ENCODE measurements at places on chromosomes 7 and 10.

DNA sequence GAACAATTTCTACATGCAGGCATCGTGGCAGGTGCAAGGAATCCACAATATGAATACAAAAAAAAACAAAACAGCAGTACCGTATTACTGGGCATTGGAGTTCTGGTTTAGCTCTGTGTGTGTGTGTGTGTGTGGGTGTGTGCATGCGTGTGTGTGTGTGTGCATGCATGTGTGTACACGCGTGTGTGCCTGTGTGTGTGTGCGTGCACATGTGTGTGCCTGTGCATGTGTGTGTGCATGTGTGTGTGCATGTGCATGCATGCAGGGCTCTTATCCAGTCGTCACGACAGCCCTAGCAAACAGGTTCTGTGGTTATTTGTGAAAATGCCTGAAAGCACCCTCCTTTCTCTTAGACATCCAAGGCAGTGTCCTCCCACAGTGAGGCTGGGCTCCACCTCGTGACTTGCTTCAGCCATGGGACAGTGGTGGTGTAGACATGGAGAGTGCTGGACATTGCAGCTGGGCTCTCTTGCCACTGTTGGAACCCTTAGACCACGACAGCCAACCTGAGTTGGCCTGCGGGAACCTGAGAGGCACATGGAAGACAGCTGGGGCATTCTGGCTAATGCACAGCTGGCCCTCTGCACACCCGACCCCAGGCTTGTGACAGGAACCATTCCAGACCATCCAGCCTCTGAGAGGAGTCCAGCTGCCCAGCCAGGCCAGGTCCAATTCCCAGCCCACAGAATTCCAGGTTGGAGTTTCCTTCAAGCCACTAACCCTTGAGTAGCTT, 173.4 kb upstream of the SHH start:
- no peak for DNase-seq

DNA sequence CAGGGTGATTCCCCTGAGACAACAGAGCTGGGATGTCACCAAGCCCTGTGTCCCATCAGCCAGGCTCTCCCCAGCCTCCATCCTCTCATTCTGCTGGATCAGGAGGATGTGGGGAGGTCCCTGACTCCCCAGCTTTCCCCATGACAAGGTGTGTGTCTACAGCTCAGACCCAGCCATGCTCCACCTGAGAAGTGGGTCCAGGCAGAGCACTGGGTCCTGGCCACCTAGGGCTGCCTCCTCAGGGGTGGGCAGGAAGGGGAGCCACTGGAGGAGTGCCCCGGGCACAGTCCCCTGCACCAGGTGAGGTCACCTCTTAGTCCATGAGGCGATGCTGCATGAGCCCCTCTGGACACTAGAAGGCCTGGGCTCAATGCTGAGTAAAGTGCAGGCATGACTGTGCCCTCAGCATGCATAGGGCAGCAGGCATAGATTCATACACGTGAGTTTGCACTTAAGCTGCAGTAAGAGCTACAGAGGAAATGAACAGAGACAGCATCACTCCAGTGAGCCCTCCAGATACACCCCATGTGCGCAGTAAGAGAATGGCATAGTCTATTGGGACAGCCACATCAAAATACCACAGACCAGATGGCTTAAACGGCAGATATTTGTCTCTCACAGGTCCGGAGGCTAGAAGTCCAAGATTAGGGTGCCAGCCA, 48.3 kb downstream of the ALOX5 start:
- DNase-seq: no peak

DNA sequence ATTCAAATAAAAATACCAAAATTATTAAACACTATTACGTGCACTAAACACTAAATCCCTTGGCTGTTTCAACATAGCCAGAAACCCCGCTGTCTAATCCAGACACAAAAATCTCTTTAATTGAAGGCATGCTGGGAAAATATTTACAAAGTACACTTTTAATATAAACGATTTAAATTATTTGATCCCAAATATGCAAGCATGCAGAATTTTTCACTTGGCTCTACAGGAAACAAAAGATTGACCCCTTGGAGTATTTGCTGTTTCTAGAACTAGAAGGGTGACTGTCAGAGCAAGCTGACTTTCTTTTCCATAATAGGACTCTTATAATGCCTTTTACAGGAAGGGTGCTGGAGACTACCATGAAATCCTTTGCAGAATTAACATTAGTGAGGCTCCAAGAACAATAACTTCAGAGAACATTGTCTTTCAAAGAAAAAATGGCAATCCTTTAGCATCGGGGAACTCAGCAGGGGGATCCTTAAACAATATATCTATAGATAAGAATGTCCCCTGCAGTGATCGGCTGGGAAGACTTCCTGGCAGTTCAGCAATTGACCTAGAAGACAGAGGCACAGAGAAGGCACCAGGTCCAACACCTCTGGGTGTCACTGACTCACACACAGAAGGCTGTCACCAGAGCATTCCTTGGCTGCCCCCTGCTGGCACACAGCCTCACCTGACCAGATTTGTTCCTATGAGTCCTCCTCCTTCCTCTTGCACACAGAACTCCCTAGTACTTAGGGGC, 55.8 kb upstream of the MRLN start:
- DNase-seq: peak; percentile 18

DNA sequence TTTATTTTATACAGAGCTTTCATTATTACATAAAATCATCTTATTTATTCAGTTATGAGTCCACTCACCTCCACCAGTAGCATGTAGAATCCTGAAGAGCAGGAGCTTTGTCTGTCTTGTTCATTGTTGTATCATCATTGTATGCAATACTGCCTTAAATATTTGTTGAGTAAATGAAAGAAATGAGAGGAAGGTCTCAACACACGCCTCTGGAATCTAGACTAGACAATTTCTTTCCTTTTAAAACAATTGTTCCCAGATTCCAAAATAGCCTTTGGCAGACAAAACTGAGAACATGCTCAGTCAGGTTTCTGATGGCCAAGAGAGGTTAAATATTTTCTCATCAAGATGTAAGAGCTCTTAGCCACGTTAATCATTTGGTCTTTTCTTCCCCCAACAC, 173.1 kb upstream of the AGR3 start:
- DNase-seq: no peak

GRCh38 chr10:47020471-47020870, 109.2 kb downstream of the PTPN20 start:
- no peak for DNase-seq

DNA sequence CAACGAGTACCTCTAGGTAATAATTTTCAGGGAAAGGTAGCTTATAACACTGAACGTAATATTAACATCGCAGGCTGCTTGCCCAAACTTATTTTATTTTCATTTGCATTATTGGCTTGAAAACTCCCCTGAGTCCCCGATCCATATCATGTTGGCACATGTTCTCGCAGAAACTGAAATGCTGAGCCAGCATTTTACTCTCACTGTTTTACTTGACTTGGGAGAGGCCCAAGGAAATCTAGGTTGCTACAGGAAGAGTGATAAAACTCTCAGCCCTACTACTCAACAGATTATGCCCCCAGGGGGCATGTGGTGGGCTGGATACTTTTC, 183.5 kb upstream of the HABP2 start:
- no peak for DNase-seq

GRCh38 chr7:25118048-25118753, 6.9 kb downstream of the CYCS start:
- DNase-seq: no peak

DNA sequence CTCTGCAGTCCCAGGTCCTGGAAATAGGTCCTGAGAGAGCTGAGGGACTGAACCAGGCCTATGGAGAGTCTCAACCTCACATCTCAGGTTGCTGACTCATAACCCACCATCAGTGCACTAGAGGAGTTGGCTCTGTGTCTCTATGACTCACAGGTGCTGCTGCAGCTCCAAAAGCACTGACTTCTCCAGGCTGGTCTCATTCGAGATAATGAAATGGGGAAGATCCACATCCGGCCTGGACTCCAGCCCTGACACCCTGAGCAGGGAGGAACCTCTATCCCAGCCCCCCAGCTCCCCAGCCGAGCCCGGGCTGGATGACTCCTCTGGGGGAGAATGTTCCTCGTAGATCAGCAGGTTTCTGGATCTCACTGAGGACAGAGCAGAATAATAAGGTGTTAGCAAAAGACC, 35.5 kb upstream of the DGKI start:
- DNase-seq: no peak

- DNase-seq: no peak
These were observed 165.4 kb downstream of the ST7 start for GRCh38 chr7:117118579-117119180.

DNA sequence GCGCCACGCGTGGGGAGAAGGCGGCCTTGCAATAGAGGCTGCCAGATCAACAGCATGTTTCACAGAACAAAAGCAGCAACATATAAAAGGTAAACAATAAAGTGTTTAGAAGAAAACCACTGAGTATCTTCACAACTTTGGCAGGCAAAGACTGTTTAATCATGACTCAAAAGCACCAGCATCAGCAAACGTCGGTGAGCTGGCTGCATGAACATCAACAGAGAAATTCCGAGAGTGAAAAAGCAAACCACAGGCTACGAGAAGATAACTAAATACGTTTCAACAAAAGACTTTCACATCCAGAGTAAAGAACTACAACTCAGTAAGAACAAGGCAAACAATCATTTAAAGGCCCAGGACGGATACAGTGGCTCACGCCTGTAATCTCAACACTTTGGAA, 172.0 kb downstream of the MAD1L1 start:
- DNase-seq: no peak

- DNase-seq: no peak
These were observed 79.4 kb upstream of the ARID5B start for GRCh38 chr10:61822096-61822495.

DNA sequence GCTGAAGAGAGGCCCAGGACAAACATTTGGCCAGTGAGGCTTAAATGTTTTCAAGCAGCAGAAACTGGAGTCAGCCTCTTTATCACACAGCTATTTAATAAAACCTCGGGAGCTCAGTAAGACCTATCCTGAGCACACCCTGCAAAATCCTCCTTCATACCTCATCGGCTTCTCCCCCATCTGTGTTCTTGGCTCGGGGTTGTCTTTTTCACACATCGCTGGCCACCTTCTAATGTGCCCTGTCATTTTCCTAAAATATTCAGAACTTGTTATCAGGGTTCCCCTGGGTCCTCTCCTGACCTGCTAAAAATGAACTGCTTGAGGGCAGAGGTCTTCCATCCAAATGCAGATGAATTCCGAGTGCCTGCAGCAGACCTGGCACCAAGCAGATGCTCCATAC, 310.3 kb upstream of the AKR1E2 start:
- no peak for DNase-seq

- no peak for DNase-seq
These were observed 741.3 kb downstream of the PHTF2 start for GRCh38 chr7:78539825-78540224.

- DNase-seq: no peak
These were observed 3.4 kb upstream of the MIOS start for GRCh38 chr7:7563269-7563668.

- no peak for DNase-seq
These were observed 16.2 kb downstream of the PFKFB3 start for GRCh38 chr10:6218692-6219493.

- DNase-seq: no peak
These were observed 295.4 kb downstream of the PRPF18 start for GRCh38 chr10:13882119-13882711.

GRCh38 chr7:15764851-15765382, 78.4 kb upstream of the MEOX2 start:
- DNase-seq: no peak

DNA sequence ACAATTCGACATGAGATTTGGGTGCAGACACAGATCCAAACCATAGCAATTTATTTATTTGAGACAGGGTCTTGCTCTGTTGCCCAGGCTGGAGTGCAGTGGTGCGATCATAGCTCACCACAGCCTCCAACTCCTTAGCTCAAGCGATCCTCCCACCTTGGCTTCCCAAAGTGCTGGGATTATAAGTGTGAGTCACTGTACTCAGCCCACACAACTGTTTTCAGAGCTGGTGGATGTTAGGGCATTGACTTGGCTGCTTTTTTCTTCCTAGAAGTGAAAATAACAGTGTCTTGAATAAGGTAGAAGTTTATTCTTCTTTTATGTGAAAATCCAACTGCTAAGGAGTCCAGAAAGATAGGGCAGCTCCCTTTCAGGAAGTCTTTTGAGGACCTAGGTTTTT, 132.1 kb downstream of the CCDC3 start:
- DNase-seq: no peak

GRCh38 chr10:32149252-32149955, 93.2 kb upstream of the KIF5B start:
- DNase-seq: no peak

DNA sequence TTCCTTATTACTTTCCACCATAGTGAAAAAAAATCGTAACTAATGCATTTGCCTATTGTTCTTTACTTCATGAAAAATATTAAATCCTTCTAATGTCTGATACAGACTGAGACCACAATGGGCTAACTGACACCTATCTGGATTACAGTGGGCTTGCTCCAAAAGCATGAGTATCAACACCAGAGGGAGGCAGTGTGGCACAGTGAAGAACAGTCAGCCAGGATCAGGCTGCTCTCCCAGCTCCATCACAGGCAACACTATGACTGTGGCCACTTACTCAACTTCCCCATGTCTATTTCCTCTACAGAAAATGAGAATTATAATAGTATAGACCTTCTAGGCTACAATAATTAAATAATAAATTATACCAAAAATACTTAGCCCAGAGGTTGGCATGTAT, 97.2 kb downstream of the SLC25A13 start:
- DNase-seq: no peak

GRCh38 chr10:63116452-63117072, 16.6 kb upstream of the NRBF2 start:
- DNase-seq: no peak

- no peak for DNase-seq
These were observed 55.2 kb downstream of the DOCK4 start for GRCh38 chr7:112150823-112151641.

DNA sequence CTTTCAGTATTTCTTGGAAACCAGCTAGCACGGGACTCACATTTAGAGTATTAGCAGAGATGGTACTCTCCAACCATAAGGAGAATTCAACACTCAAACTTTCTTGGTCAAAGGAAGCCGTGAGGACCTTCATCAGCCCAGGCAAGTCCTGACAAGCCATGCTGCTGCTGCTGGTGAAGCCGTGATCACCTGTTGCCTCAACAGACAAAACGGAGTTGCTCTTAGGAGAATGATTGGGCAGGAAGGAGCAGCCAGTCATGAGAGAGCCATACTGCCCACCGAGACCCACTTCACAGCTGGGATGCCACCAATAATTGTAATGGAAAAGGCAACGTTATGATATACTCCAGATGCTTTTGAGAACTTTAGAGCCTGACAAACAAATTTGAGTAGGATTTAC, 60.8 kb upstream of the PLPP4 start:
- DNase-seq: no peak

- no peak for DNase-seq
These were observed 78.1 kb downstream of the C10orf105 start for GRCh38 chr10:71641449-71641848.

All from T-helper 9 cell (primary cell).